Activated CD8-positive, alpha-beta T cell treated with anti-CD3 and anti-CD28 coated beads, Interleukin-2, amount 10 ng/mL, durations not matched to agents 7 days and 5 days (primary cell): ENCODE measurements at places on chromosomes 2 and 18. TPM values are rescaled to one million over a fixed set of nuclear protein-coding genes. Genes with fewer than 3 reads are reported as not detected.

Gene SPATS2L
- total RNA-seq: 46.5 TPM

Gene SEMA4F
- total RNA-seq: 6.4 TPM

Gene PAPOLG
- 19.5 TPM for total RNA-seq

Gene FOXI3
- not detected for total RNA-seq

Gene NAT8
- not detected for total RNA-seq

Gene GPR75
- 3.0 TPM for total RNA-seq

DNA sequence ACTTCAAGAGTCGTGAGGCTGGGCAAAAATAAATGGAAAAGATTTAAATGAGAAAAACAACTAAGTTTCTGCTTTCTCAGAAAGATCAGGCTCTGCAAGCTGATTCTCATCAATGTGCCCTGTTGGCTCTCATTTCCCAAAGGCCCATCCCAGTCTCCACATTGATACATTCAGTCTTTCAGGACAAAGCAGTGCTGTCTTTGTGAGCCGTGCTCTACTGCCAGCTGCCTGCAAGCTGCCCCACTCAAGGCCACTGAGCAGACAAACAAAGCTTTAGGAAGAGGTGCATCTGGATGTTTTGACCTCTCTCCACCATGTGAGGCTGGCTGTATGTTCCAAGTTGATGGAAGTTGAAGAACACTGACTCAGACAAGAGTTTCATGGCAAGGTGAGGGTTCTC lies 48.8 kb downstream of the FSHR start:
- H3K27me3 ChIP-seq: no peaks in the 10 kb centered on the region
- DNase-seq: no peak
- H3K27ac ChIP-seq: no peak overlapping the region
- H3K4me3 ChIP-seq: no peak overlapping the region
- no peaks in the 10 kb centered on the region for H3K4me1 ChIP-seq

GRCh38 chr2:97722227-97722626 lies 8.9 kb downstream of the ZAP70 start:
- no peak for DNase-seq
- H3K4me3 ChIP-seq: no peak overlapping the region
- H3K27ac ChIP-seq: no peak overlapping the region
- no peaks in the 10 kb centered on the region for H3K27me3 ChIP-seq
- H3K4me1 ChIP-seq: peaks cover 87% of the 10 kb centered on the region

- no peak for DNase-seq
- H3K36me3 ChIP-seq: peaks cover 15% of the 10 kb centered on the region
- H3K27ac ChIP-seq: no peak overlapping the region
- H3K4me1 ChIP-seq: peaks cover 42% of the 10 kb centered on the region
- H3K27me3 ChIP-seq: no peaks in the 10 kb centered on the region
Measured at GRCh38 chr2:48444404-48444803, 85.5 kb upstream of the STON1 start.

- no peak for DNase-seq
- peaks cover 13% of the 10 kb centered on the region for H3K4me1 ChIP-seq
- H3K27ac ChIP-seq: no peak overlapping the region
- H3K4me3 ChIP-seq: no peak overlapping the region
- H3K27me3 ChIP-seq: no peaks in the 10 kb centered on the region
Measured at GRCh38 chr18:76364282-76365259, 130.5 kb downstream of the ZNF516 start.

DNA sequence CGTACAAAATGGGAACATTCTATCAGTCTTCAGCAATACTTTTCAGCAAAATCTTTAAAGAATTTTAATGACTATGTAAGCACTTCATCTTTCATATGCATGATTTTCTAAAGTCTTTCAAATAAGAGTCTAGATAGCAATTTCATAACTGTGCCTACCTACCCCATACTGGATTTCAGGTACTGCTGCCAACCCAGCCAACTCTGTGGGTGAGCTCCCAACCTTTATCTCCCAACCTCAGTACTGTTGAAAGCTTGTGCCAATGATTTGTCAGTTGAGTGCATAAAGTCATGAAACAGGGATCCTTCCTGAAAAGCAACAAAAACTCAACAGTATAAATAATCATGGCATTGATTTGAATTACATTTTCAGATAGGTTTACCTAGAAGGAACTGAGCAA lies 296.9 kb downstream of the PID1 start:
- H3K36me3 ChIP-seq: no peaks in the 10 kb centered on the region
- no peaks in the 10 kb centered on the region for H3K27me3 ChIP-seq
- no peaks in the 10 kb centered on the region for H3K4me1 ChIP-seq
- DNase-seq: no peak
- no peak overlapping the region for H3K27ac ChIP-seq

GRCh38 chr18:79681484-79682387 lies 2.1 kb downstream of the CTDP1 start:
- H3K4me1 ChIP-seq: peaks cover 76% of the 10 kb centered on the region
- peak overlapping the region; percentile 92 for H3K27ac ChIP-seq
- H3K27me3 ChIP-seq: no peaks in the 10 kb centered on the region
- H3K36me3 ChIP-seq: peaks cover 50% of the 10 kb centered on the region

DNA sequence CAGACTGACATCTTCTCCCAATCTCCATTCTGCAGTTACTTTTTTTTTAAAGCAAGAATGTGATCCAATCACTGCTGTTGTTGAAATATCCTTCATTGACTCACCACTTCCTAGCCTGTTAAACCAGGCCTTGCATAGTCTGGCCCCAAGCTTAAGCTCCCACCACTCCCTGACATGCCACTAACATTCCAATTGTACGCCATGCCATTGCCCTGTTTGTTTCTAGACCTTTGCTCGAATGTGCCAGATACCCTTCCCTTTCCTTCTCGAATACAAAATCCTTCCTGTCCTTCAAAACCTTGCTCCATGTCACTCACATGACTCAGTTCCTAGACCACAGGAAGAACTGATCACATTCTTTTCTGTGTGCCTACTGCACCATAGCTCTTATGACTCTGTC lies 224.2 kb downstream of the CYRIA start:
- peaks cover 7% of the 10 kb centered on the region for H3K27me3 ChIP-seq
- H3K36me3 ChIP-seq: no peaks in the 10 kb centered on the region
- no peak for DNase-seq
- no peak overlapping the region for H3K4me3 ChIP-seq

- no peaks in the 10 kb centered on the region for H3K36me3 ChIP-seq
- H3K4me3 ChIP-seq: no peak overlapping the region
- no peaks in the 10 kb centered on the region for H3K4me1 ChIP-seq
- no peak overlapping the region for H3K27ac ChIP-seq
Measured at GRCh38 chr18:49618742-49619681, 57.2 kb downstream of the LIPG start.

DNA sequence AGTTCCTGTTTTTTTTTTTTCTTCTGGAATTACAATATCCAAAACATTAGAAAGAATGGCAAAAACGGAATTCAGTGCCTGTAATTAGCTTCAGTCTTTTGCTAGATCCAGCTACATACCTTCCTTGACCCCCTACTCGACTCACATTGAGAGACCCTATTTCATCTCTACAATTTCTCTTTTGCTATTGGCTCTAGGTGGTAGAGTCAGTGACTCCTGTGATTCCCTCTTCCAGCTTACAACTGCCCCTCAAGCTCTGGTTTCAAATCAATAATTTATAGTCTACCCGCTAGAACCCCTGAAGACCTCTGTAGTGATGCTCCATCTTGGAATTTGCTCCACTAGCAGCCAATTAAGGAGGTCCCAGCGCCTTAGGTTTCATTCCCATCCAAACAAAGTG lies 125.8 kb downstream of the TMEFF2 start:
- peaks cover 12% of the 10 kb centered on the region for H3K27me3 ChIP-seq
- no peak overlapping the region for H3K4me3 ChIP-seq
- DNase-seq: no peak
- no peaks in the 10 kb centered on the region for H3K36me3 ChIP-seq
- no peak overlapping the region for H3K27ac ChIP-seq

- no peak overlapping the region for H3K27ac ChIP-seq
- DNase-seq: no peak
- no peaks in the 10 kb centered on the region for H3K36me3 ChIP-seq
- peaks cover 10% of the 10 kb centered on the region for H3K4me1 ChIP-seq
Measured at GRCh38 chr2:152594792-152595191, 122.5 kb downstream of the PRPF40A start.

DNA sequence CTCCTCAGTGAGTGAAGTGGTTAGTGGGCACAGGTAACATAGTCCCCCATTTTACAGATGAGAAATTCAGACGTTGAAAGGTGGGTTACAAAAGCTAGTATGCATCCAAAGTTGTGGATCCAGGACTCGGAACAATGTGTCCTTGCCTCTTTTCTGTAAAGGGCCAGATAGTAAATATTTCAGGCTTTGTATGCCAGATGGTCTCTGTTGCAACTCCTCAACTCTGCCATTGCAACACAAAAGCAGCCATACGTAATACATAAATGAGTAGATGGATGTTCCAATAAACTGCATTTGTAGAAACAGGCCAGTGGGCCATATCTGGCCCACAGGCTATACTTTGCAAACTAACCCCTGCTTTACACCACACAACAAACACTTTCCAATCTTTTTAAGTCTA lies 166.6 kb upstream of the PKDCC start:
- no peaks in the 10 kb centered on the region for H3K4me1 ChIP-seq
- no peaks in the 10 kb centered on the region for H3K36me3 ChIP-seq
- DNase-seq: no peak

- H3K27me3 ChIP-seq: no peaks in the 10 kb centered on the region
- no peaks in the 10 kb centered on the region for H3K4me1 ChIP-seq
- H3K27ac ChIP-seq: no peak overlapping the region
- no peak overlapping the region for H3K4me3 ChIP-seq
- no peak for DNase-seq
Measured at GRCh38 chr2:25088817-25089516, 47.1 kb downstream of the EFR3B start.

GRCh38 chr18:9969247-9969646 lies 55.4 kb downstream of the VAPA start:
- H3K27me3 ChIP-seq: peaks cover 36% of the 10 kb centered on the region
- DNase-seq: no peak
- H3K36me3 ChIP-seq: no peaks in the 10 kb centered on the region
- H3K27ac ChIP-seq: no peak overlapping the region
- H3K4me3 ChIP-seq: no peak overlapping the region
- peaks cover 27% of the 10 kb centered on the region for H3K4me1 ChIP-seq

DNA sequence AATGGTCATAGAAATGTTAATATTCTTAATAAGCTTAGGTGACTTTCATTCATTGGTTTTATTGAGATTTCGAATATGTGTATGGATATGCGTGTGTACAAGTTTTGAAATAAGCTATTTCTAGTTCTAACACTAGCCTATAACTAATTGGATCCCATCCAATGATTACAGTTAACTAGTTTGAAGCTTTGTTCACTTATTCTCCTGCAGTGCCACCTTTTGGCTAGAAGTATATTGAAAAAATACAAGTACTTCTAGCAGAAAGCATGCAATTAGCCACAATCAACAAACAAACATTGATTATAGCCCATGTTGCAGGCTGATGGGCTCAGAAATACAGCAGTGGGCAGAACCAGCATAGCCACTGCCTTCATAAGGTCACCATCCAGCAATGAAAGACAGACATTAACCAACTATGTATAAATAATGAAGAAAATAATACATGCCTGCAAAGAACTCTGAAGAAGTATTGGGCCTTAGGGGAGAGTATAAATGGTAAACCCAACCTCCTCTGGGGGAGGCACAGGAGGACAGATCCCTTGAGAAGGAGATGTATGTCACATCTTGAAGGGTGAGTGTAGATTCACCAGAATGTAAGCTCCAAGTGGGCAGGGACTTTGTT lies 5.1 kb upstream of the PIEZO2 start:
- no peak for DNase-seq
- no peak overlapping the region for H3K27ac ChIP-seq
- H3K27me3 ChIP-seq: peaks cover 22% of the 10 kb centered on the region
- no peaks in the 10 kb centered on the region for H3K4me1 ChIP-seq
- H3K4me3 ChIP-seq: no peak overlapping the region

GRCh38 chr2:196276421-196276820 lies 105.0 kb upstream of the STK17B start:
- H3K27me3 ChIP-seq: no peaks in the 10 kb centered on the region
- peaks cover 17% of the 10 kb centered on the region for H3K36me3 ChIP-seq
- peaks cover 52% of the 10 kb centered on the region for H3K4me1 ChIP-seq
- H3K4me3 ChIP-seq: peak overlapping the region; percentile 74

- H3K27me3 ChIP-seq: no peaks in the 10 kb centered on the region
- no peak overlapping the region for H3K4me3 ChIP-seq
- H3K4me1 ChIP-seq: no peaks in the 10 kb centered on the region
- H3K36me3 ChIP-seq: no peaks in the 10 kb centered on the region
- H3K27ac ChIP-seq: no peak overlapping the region
Measured at GRCh38 chr2:212595036-212595654, 56.5 kb upstream of the ERBB4 start.

DNA sequence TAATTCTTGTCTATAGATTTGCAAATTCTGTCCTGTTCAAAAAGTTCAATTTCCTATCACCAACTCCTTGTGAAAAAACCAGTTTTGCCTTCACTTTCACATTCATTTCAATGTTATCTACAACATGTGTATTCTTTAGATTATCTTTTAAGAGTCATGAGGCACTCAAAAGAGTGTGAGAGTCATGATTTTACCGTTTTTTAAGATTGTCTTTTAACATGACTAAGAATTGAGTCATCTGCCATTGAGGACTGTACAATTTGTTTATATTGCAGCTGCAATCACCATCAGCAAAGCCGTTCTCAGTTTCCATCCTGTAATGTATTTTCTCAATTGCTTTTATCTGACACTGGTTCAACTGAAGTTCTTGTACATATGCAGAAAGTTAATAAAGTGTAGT lies 275.8 kb downstream of the LNPK start:
- H3K36me3 ChIP-seq: no peaks in the 10 kb centered on the region
- DNase-seq: no peak
- H3K27ac ChIP-seq: no peak overlapping the region
- no peaks in the 10 kb centered on the region for H3K27me3 ChIP-seq
- no peak overlapping the region for H3K4me3 ChIP-seq

GRCh38 chr2:108587621-108588020 lies 53.4 kb downstream of the LIMS1 start:
- H3K4me3 ChIP-seq: no peak overlapping the region
- DNase-seq: no peak
- H3K27me3 ChIP-seq: no peaks in the 10 kb centered on the region
- peaks cover 33% of the 10 kb centered on the region for H3K4me1 ChIP-seq
- peaks cover 3% of the 10 kb centered on the region for H3K36me3 ChIP-seq

DNA sequence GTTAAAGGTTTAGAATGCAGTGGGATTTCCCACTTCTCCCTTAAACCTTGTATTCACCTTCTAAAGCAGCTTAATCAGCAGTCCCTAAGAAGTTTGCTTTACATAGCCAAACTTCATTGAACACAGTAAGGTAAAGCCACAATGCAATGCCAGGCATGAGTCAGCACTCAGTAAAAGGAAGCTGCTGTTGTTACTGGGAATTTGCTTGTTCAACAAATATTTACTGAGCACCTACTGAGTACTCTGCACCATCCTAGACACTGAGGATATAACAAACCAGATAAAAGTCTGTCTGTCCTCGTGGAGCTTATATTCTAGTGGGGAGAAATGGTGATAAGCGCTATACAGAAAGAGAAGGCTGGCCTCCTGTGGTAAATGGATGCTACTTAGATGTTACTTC lies 162.7 kb downstream of the PKP4 start:
- H3K36me3 ChIP-seq: peaks cover 5% of the 10 kb centered on the region
- no peak overlapping the region for H3K4me3 ChIP-seq
- DNase-seq: no peak
- no peak overlapping the region for H3K27ac ChIP-seq
